Fibroblast of villous mesenchyme (primary cell): ENCODE measurements at places on chromosomes 13 and 19. TPM values are rescaled to one million over a fixed set of nuclear protein-coding genes. Genes with fewer than 3 reads are reported as not detected.

The RNF225 gene
- total RNA-seq, result under 0.01 TPM in 1 of 2 replicates, not detected in the other

The LILRB3 gene
- not detected in 2 replicates for total RNA-seq

The NPHS1 gene
- total RNA-seq, result not detected in 2 replicates

The SLC7A9 gene
- total RNA-seq, result under 0.01 TPM in 1 of 2 replicates, not detected in the other

The POU2F2 gene
- total RNA-seq, result 1.3 and 1.9 TPM in 2 replicates

The BICRA gene
- 3.0 and 5.2 TPM in 2 replicates for total RNA-seq
